ENCODE measurements at places on chromosomes 4 and X.

GRCh38 chr4:153518001-153518400 is 51.8 kb downstream of the TMEM131L start:
- no peak for DNase-seq

GRCh38 chr4:4704267-4704666 is 155.2 kb upstream of the MSX1 start:
- DNase-seq: no peak

DNA sequence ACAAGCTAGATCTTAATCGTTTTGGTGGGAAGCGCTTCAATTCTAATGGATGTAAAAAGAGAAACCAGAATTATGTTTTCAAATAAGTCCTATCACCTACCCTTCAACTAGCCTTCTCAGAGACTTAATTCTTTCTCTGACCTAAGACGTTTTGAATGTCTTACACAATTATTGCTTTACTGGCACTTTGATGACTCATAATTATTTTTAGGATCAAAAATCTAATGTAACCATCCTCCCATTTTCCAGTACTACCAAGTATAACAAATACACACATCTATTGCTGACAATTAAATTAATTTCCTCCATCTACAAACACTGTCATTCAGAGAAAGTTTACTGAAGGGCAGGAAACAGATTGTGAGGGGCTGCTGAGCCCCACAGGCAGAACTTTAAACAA is 108.6 kb downstream of the PPP3CA start:
- no peak for DNase-seq

GRCh38 chrX:27336466-27337091 is 126.6 kb downstream of the PPP4R3C start:
- DNase-seq: peak; percentile 2

All from HepG2 (cell line).